HFFc6 (cell line): ENCODE measurements at places on chromosomes 2 and 18. TPM values are rescaled to one million over a fixed set of nuclear protein-coding genes. Genes with fewer than 3 reads are reported as not detected.

LIMS3 gene
- 1.2 and 1.4 TPM in 2 replicates for total RNA-seq

TMEM178A gene
- total RNA-seq, result 0.18 to 0.27 TPM in 2 of 3 replicates, not detected in the other

SCN1A gene
- not detected in 3 replicates for total RNA-seq

HOXD9 gene
- total RNA-seq, result 2.1 to 2.7 TPM (median 2.5 TPM) in 3 replicates

GRCh38 chr18:32301361-32301760, 111.5 kb downstream of the MEP1B start:
- no peak for DNase-seq

DNA sequence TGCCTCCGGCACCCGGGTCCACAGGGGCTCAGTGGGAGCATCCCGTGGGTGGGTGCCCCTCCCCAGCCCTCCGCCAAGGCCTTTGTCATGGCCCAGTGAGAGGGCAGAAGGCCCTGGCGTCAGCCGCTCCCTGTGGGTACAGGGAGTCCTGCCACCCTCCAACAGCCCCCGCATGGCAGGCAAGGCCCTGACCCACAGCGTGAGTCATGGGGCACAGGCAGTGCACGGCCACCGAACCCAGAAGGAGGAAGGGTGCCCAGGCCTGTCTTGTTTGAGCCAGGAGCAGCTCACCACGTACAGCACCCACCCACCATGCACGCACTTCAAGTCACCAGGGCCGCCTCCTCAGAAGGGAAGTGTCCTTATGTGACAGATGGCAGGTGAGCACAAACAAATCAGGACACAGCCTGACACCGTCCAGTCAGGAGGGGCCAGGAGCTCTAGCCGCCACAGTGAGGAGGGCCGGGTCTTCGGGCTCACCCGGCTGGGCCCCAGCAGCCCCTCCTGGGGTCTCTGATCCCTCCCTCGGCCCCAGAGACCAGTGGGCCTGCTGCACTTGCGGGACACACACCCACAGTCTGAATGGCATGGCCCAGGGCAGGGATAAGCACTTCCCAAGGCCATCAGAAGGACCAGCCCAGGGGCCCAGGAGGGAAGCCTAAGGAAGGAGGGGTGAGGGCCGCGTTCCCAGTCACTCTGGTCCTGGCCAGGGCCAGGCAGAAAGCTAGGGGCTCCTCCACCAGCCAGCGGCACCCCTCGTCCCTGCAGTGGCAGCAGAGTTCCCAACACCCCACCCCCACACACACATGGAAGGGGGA, 25.8 kb downstream of the BIN1 start:
- no peak for DNase-seq
